ENCODE measurements at places on chromosomes 3 and 15.

- DNase-seq, result no peak
Measured at GRCh38 chr3:197713477-197713822, 23.3 kb downstream of the RUBCN start.

DNA sequence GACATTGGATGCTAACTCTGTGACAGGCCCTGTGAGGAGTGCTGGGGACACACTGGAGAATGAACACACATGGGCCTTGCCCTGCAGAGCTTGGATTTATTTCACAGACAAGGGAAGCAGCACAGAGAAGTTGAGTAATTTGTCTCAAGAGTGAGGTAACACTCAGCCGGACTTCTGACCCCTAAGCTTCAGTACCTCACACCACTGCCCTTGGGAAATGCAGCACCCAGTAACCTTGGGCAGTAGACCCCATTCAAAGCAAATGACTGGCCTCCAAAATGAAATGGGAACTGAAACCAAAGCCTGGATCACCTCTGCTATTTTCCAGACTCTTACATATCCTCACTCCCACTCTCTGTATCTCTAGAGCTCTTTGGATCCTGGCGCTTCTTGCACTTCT lies 37.3 kb downstream of the RFT1 start:
- DNase-seq, result no peak

GRCh38 chr3:184299488-184300377 lies 692 bp downstream of the PSMD2 start:
- no peak for DNase-seq

- DNase-seq, result peak; percentile 56
Measured at GRCh38 chr3:129305592-129306091, 27.0 kb downstream of the HMCES start.

- DNase-seq, result no peak
Measured at GRCh38 chr15:56739964-56740640, 6.8 kb upstream of the ZNF280D start.

DNA sequence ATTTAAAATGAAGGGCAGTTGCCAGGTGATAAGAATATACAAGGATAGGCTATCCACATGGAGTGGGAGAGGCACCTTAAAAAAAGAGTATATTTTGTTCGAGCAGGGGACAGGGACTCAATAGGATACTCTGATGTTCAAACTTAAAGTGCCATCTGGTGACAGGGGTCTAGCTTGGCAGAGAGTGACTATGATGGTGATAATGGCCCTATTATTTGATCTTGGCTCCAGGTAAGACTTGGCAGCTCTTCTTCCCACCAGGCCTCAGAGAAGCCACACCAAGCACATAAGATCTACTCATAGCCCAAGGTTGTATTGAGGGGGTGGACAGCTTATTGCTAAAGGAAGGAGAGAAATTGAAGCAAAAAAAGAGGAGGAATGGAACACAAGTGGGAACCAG lies 109.0 kb upstream of the MANF start:
- DNase-seq, result no peak

- DNase-seq, result no peak
Measured at GRCh38 chr3:168961271-168961670, 702.2 kb downstream of the MECOM start.

DNA sequence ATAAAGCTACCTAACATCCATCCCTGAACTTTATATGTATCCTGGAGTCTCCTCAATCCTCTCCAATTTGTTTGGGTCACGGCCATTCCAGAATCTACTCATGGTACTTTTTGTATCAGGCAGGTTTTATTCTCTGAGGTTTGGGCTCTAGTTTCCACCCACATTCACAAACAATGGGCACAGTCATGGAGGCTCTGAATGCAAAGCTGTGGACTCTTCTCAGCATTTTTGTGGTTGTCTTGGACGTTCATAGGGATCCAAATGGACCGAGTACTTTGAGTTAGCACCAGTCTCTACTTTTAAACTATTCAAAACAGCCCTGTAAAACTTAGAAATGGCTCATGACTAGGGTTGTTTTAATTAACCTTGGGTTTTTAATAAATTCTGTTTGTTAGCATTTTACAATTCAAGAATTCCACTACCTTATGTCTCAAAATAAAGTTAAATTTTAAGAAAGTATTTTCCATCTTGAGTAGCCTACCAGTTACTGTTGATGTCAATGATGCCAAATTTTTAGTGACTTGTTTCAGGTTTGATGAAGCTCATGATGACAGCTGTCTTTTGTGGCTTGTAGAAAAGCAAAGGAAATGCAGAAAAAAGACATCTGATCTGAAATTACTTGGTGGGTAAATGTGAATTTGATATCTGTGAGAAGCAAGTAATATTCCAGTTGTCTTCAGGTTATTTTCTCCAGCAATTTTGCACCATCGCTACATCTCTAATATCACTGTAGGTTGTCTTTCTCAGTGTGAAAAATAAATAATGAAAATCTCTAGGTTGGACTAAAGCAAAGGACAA lies 275.7 kb upstream of the THBS1 start:
- DNase-seq, result no peak

GRCh38 chr15:49023354-49023753 lies 22.9 kb downstream of the SECISBP2L start:
- DNase-seq, result no peak

DNA sequence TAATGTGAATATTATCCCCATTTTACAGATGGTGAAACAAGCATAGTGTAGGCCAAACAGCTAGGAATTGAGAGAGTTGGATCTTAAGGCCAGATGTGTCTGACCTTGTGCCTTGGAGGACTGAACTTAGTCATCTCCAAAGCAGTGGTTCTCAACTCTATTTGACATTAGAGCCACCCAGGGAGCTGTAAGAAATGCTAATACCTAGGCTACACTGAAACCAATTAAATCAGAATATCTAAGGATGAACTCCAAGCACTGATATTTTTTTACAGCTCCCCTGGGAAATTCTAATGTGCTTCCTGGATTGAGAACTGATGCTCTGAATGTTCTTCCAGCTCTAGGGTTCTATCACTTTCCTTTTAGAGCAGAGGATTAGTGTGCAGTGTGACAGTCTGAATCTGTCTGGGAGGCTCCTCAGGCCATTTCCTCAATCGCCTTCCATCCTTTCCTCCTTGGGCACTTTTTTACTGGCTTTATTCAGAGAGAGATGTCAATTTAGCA lies 32.3 kb downstream of the POLR2M start:
- no peak for DNase-seq

GRCh38 chr3:157042226-157042625 lies 117.7 kb downstream of the CCNL1 start:
- no peak for DNase-seq

DNA sequence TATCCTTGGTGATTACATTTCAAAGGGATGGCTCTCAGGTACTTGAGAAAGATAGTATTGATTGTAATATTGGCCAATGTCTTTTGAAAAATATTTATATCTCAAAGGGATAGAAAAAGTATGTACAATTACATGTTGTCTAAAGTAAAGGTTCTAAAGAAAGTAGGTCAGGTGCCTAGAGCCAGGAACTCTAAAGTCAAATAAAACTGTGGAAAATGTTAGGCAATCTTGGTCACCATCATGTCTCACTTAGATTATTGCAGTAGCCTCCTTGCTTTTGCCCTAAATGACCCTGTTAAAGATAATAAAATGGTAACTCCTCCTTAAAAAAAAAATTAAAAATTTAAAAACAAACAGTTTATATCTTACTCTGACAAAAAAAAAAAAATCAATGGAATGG lies 198.5 kb upstream of the ARPP21 start:
- no peak for DNase-seq

DNA sequence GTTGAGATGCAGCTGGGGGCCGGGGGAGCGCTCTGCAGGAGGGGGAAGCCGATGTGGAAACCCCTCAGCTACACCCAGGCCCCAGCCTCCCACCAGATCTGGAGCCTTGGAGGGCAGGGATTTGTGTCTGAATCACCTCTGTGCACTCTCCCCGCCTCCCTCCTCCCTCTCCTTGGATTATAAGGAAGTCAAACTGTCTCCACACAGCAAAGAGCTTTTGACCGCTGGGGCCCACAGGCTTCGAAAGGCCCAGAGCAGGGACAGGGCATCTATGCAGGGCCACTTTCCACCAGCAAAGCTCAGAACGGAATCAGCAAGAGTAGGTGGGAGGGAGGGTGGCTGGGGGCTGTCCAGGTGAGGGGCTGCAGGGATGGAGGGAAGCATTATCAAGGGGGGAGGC lies 68.9 kb downstream of the IQSEC1 start:
- DNase-seq, result no peak

DNA sequence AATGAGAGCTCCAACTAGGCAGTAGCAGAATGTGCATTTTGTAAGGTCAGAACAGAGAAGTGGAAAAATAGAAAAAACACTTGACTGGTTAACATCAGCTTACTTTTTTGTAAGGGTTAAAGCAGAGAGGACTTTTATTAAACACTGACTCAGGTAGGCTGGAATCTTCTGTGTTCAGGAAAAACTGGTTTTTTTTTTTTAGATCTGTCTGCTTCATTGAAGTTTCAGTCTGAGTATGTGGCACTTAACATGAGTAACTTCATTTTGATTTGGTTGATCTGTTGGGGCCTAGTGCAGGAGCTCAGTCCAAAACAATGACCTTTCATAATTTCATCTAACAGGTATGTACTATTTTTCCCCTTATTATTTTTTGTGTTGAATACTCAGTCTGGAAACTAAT lies 141.1 kb downstream of the DOCK3 start:
- no peak for DNase-seq

GRCh38 chr3:156522673-156523072 lies 32.2 kb downstream of the SSR3 start:
- no peak for DNase-seq

DNA sequence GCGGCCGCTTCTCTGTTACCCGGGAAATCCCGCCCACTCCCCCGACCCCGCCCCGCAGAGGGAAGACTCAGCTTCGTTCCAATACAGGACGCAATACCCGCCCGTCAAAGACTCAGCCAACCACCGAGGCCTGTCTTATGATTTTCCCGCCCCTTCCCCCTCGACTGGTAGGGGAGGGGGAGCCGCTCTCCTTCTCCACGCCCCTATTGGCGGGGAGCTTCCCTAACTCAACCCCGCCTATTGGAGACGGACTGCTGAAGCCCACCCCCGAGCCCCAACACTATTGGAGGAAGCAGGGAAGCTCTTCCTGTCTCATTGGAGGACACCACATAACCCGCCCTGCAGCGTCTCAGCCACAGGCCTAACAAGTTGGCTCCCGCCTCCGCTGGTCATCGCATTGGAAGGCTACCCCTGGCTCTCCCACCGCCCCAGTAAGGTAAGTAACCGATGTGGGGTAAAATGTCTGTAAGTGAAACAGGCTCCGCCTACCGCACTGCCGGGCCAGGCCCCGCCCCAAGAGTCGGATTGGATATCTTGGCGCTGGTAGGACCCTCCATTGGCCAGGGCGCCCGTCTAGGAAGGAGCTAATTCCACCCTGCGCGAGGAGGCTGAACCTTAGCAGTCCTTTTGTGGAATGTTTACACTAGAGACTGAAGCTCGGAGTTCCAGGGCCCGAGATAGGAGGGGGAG lies at the start of gene SIN3A:
TSS of gene SIN3A (minus strand) at position 17 of the 690 bp plus-strand sequence. CDS start 21,315 bp downstream, outside the sequence.
- DNase-seq, result peak; percentile 100

DNA sequence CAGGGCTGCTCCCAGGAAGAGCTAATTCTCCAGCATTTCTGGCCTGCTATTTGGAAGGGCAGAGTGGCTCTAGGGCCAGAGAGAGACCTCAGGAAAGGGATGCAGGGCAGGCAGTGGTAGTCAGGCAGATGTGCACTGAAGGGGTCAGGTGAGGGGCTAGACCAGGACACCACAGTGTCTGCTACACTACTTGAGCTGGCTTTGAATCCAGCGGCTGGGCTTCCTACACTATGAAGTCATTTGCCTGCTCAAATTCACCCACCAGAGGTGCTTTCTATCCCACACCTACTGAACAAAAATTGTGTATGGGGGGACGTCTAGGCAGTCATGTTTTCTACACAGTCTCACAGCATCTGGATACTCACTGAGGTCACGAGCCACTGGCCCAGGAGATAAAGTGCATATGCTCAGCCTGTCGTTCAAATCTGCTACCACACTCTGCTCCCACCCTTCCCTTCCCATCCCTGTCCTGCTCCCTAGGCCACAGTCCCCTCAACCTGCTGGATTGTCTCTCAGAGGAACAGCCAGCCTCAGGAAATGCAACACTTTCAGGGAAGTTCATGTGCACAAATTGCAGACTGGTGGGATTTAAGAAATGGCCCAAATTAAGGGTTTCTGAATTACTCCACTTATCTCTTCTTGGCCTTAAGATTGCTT lies 49.9 kb upstream of the SLC6A11 start:
- DNase-seq, result no peak

- no peak for DNase-seq
Measured at GRCh38 chr3:40237889-40238571, 71.5 kb upstream of the EIF1B start.

DNA sequence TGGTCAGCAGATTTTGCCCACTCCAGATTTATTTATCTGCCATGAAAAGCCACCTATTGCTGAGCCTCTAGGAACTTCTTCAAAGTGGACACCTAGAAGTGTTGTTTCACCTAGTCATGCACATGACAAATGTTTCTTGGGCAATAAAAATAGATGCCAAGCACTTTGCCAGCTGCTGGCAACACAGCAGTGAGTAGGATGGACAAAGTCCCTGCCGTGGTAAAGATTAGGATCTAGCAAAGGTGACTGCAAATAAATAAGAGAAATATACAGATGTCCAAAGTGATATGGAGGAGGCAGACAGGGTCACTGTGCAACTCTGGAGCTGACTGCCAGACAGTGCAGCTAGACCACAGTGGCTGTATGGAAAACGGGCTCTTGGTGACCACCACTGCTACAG lies 137.9 kb downstream of the SUCLG2 start:
- DNase-seq, result no peak

GRCh38 chr3:172914854-172915253 lies 164.3 kb downstream of the ECT2 start:
- DNase-seq, result no peak

DNA sequence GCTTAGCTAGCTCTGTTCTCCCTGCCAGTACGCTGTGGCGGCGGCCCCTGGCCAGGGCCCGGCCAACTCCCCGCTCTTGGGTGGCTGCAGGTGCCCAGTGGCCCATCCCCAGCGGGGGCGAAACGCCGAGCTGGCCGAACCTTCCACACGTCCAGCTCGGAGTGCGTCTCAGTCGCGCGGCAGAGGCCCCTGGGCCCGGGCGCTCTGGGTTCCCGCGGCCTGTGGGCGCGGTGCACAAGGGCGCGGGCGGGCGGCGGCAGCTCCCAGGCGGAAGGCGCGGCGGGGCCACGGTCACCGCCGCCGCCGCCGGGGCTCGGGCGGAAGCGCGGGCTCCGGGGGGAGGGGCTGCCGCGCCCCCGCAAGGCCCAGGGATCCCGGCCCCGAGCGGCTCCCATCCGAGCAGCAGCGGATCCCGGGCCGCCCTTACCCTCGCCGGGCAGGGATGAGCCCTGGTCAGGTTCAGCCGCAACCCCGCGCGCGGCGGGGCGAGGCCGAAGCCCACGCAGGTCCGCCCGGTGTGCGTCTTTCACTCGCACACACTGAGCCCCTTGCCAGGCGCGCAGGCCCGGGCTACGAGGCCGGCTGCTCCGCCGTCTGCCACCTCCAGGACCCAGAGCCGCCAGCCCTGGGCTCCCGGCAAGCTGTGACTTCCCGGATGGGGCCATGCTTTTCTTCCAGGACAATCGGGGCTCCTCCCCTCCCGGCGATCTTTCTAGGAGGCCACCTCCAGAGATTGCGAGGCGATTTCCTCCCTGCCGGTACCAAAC lies 54.2 kb downstream of the CCDC54 start:
- no peak for DNase-seq

All from fibroblast of skin of left biceps (primary cell).